ENCODE measurements at places on chromosomes 3 and 15.

GRCh38 chr3:142296507-142296906 lies 71.1 kb upstream of the GK5 start:
- DNase-seq = no peak

DNA sequence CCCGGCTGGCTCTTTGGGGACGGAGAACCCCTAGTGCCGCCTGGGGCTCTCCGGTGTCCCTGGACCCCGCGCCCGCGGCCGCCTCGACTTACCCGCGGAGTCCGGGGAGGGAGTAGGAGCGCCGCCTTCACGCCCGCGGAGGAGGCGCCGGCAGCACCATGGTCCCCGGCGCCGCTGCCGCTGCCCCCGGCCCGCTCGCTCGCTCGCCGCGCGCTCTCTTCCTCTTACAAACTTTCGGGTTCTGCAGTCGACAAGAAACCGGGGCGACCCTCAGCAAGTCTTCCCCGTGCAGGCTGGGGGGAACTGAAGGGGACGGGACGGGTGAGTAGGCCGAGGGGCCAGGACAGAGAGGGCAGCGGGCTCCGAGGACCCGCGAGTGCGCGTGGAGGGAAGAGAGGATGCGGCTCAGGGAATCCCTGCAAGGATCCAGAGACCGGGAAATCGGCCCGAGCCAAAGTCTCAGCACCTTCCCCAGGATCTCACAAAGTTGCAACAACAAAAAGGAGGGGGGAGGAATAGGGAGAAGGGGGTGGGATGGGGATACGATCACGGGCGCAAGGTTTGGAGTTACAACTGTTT lies 2.0 kb downstream of the FOXP1 start:
- no peak for DNase-seq

DNA sequence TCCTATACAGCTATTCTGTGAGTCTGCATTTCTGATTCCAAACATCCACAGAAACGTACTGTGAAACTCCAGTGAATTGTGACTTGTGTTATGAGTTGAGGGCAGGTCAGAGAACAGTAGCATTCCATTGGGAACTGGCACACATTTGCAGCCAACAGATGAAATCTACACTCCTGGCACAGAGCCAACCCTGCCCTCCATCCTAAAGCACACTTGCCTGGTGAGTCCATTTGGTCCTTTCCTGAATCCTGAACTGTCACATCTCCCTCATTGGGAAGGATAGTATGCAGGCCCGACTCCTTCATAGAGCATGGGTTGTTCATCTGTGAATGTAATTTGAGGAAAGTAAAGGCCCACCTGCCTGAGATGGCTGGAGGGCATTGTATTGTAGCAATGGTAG lies 314.3 kb upstream of the RASGRP1 start:
- no peak for DNase-seq

DNA sequence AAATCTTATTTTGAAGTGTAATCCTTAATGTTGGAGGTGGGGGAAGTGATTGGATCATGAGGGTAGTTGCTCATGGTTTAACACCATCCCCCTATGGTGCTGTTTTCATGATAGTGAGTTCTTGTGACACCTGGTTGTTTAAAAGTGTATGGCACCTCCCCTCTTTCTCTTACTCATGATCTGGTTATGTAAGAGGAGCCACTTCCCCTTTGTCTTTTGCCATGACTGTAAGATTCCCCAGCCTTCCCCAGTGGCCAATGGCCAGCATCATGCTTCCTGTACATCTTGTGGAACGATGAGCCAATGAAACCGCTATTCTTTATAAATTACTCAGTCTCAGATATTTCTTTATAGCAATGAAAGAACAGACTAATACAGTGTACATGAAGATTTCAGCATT lies 39.8 kb upstream of the GMNC start:
- DNase-seq = no peak

- no peak for DNase-seq
Measured at GRCh38 chr15:81480645-81481053, 106.6 kb upstream of the TMC3 start.

DNA sequence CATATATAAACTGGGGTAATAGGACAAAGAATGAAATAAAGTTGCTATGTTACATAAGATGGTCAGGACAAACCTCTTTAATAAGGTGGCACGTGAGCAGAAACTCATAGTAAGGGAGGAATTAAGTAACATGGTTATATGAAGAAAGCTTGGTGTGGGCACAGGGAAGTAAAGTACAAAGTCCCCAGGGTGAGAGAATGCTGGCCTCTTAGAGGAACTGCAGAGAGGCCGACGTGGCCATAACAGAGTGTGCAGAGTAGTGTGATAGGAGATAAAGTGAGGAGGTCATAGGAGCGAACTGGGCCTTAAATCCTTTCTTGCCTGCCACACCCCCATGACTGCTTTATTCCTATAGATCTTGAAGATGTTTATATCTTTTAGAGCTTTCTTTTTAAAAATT lies 17.4 kb upstream of the RBMS3 start:
- no peak for DNase-seq

DNA sequence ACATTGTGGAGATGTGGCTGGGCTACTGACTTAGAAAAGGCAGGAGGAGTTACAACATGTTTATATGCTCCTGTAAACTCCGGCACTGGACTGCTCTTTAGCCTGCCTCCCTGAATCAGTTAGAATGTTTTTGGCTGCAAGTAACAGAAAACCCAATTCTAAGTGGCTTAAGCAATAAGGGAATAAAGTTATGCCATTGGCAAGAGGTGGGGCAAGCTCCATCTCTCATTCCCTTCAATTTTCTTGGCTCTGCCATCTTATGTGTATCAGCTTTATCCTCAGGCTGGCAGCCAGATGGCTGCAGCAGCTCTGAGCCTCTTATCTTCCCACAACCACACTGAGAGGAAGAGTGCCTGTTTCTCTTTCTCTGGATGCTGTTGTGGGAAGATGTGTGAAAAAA lies 22.4 kb upstream of the MEIS2 start:
- no peak for DNase-seq

GRCh38 chr15:44097552-44097951 lies 97.5 kb downstream of the FRMD5 start:
- no peak for DNase-seq

GRCh38 chr15:69720536-69720935 lies 267.9 kb downstream of the RPLP1 start:
- DNase-seq = no peak

- no peak for DNase-seq
Measured at GRCh38 chr3:24164967-24165602, 220.0 kb downstream of the NR1D2 start.
